Urinary bladder (tissue), 4 donors: ENCODE measurements at places on chromosomes 7 and 10.

DNA sequence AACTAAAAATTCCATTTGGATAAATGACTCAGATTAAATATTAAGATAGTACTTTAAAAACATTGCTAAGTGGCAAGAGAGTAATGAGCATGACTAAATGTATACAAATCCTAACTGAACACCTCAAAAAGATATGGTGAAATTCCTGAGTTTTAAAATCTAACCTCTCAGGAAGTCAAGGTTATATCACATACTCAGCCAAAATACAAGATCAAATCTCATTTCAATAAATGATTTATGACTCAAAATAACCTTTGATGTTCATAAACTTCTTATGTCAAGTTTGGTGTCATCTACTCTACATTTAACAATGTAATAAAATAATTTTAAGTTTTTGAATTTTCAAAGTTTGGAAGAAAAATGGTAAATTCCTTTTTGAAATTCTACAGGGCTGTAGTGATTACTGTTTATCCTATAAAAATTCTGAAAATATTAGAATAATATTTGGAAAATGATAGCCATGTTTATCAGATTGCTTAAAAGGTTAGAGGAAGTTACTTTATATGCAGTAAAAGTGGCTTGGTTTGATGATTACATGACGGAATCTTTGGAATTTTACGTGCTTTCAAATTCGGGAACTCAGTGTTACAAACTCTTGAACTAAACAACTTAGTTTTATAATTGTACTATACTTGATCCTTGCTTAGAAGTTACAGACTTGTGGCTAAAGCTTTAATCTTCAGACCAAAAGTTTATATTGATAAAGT is 43.7 kb downstream of the ASZ1 start:
- no peak for DNase-seq

- DNase-seq = no peak
Observed at GRCh38 chr7:2405601-2406345, 2.4 kb downstream of the CHST12 start.

DNA sequence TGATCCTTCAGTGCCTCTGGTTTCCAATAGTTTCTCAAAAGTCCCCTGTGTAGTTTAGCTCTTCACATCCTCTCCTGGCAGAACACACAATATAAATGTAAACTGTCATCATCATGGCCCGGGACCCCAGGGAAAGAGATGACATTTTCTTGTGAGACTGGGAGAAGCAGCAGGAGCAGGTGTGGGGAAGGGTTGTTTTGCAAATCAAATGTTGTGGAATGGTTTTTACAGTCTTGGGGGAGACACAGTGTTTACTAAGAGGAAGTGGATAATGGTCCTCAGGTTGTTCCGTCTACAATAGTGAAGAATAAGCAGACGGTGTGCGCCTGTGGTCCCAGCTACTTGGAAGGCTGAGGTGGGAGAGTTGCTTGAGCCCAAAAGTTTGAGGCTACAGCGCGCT is 159.1 kb downstream of the SEC23IP start:
- no peak for DNase-seq

- no peak for DNase-seq
Observed at GRCh38 chr10:51348622-51349021, 274.3 kb downstream of the PRKG1 start.

- no peak for DNase-seq
Observed at GRCh38 chr7:47373871-47374451, 207.9 kb downstream of the TNS3 start.

DNA sequence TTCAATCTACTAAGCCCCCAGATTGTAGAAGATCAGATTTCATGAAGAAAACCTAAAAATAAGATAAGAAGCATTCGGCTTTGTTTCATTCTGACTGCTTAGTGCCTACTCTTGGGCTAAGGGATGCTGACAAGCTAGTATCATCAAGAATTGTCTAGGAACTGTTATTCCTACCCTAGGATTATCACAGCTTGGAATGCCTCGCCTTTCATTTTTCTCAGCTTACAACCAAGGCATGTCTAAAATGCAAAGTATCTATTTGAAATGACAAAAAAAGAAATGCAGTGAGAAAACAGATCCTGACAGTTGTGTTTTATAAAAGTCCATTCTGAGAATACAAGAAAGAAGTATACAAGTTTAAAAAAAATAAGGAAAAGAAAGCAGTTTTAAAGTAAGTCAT is 441.0 kb downstream of the KCNMA1 start:
- DNase-seq = no peak

DNA sequence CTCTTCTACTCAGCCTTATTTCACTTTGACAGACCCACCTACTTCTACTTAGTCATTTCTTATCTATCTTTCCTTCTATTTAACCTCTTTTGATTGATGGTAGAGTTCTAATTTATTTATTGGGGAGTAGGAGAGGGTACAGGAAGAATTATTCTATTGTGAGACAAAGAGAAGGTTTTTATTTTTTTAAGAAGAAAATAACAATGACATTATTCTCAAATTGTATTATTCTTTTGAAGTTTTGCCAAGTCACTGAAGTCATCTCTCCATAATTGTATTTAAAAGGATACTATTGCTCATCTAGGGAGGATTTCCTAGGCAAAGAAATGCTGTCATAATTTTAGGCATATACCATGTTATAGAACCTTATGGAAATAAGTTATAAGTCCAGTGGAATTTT is 52.7 kb downstream of the ITGB8 start:
- DNase-seq = no peak

DNA sequence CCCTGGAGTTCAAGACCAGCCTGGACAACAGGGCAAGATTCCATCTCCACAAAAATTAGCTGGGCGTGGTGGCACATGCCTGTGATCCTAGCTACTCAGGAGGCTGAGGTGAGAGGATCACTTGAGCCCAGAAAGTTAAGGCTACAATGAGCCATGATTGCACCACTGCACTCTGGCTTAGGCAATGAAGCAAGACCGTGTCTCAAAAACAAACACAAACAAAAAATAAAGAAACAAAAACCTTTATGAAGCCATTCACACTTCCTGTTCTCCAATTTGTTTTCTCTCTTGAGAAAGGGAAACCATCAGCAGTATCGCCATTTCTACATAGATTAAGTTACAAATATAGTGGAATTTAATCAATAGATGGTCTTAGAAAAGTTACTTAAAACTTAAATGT is 19.8 kb downstream of the YME1L1 start:
- DNase-seq = no peak

GRCh38 chr7:155247479-155248365 is 50.0 kb upstream of the INSIG1 start:
- no peak for DNase-seq

DNA sequence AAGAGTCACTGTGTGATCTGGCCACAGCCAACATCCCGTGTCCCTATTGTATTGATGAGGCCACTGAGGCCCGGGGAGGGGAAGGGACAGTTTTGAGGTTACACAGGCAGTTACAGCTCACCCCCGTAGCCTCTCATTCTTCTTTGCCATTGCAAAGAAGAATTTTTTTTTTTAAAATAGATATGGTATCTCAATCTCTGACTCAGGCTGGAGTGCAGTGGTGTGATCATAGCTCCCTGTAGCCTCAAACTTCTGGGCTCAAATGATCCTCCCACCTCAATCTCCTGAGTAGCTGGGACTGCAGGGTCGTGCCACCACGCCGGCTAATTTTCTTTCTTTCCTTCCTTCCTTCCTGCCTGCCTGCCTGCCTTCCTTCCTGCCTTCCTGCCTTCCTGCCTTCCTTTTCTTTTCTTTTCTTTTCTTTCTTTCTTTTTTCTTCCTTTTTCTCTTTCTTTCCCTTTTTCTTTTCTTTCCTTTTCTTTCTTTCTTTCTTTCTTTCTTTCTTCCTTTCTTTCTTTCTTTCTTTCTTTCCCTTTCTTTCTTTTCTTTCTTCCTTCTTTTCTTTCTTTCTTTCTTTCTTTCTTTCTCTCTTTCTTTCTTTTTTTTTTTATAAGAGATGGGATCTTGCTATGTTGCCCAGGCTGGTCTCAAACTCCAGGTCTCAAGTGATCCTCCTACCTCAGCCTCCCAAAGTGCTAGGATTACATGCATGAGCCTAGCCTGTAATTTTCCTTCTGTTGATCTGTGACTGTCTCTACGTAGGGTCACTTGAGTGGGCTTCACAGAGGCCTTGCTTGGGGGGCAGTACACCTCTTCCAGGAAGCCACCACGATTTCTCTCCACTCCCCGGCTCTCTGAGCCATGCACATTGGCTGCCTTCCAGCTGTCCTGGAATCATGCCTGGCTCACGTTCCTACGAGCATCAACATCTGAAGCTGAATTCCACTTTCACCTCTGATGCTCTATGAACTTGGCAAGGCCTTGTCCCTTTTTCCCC is 31.3 kb downstream of the TMEM270 start:
- DNase-seq = no peak

DNA sequence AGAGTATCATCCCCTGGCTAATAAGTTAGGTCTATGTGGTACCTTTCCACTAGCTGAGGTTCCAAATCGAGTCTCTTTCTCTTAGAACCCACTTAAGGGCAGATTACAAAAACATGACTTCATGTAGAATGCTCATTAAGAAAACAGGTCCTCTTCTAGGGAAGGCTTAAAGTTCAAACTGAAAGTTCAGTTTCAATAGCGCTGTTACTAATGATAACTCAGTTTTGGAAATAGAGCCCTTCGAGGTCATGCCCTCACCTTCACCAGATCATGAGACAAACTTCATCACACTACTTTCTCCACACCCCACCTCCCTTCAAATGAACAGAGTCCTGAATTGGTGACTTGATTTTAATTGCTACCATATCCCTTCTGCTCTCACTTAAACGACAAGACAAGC is 26.2 kb downstream of the HGF start:
- DNase-seq = no peak

DNA sequence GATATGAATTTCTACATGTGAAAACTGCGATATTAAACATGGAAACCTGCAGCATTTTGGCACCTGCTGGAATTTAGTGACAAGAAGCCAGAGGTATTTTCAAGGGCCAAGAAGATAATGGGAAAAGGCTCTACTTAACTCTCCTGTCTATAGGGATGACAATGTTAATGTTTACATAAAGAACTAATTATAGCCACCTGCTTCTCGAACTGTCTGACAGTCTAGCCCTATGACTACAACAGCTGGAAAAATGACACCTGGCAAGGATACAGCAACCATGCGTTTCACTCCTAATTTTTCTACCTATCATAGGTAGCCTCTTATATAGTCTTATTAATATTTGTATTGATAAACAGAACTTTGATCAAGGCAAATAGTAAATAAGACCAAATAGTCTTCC is 49.6 kb downstream of the MAGI2 start:
- no peak for DNase-seq

DNA sequence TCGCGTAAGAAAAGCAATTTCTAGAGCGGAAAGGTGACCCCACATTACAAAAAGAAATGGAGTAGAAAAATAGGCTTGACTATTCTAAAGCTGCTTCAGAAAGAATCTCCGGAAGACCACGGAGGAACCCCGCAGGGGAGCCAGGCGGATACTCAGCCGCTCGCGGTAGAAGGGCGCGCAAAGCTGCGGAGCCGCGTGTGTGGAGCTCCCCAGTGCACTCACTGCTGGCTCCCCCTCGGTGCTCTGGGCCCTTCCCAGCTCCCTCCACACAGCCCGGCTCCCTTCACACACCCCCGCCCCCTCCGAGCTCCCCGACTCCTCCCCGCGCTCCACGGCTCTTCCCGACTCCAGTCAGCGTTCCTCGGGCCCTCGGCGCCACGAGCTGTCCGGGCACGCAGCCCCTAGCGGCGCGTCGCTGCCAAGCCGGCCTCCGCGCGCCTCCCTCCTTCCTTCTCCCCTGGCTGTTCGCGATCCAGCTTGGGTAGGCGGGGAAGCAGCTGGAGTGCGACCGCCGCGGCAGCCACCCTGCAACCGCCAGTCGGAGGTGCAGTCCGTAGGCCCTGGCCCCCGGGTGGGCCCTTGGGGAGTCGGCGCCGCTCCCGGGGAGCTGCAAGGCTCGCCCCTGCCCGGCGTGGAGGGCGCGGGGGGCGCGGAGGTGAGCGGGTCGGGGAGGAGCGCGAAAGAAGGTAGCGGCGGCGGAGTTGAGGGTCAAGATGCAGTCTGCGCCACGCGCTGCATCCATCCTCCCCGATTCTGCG is at the start of gene STEAP2:
Gene STEAP2 (plus strand): TSS at position 350 of the 758 bp plus-strand sequence. CDS start 13,343 bp downstream, outside the sequence.
- DNase-seq = peak; percentile 86

DNA sequence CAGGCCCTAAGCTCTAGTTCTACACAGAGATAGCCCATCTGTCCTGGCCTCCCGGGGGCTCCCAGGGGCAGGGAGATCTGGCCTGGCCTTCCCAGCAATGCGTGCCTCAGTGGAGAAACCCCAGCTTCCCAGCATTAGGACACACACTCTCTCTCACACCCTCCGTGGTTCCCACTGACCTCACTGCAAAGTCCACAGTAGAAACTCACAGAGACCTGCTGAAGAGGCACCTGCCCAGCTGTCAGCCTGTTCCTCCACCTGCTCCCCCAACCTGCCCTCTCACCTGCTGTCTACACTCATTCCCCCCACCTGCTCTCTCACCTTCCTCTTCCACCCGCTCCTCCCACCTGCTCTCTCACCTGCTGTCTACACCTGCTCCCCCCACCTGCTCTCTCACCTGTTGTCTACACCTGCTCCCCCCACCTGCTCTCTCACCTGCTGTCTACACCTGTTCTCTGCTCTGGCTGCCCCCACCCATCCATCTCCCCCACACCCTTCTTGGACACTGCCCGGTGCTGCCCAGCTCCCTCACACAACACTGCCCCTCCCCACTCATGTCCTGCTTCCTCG is 21.1 kb upstream of the PFKP start:
- DNase-seq = no peak

DNA sequence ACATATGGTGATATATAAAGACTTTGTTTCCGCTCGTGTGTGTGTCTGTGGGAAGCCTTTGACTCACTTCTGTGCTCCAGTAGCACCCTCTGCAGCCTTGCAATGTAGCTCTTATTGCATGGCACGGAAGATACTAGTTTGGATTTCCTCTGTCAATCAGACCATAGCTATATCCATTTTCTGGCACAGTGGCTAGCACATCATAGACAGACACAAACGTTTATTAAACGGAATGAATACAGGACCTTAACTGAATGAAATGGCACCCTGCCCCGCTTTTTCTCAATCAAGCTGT is 124.0 kb upstream of the PTPN20 start:
- DNase-seq = no peak

- DNase-seq = no peak
Observed at GRCh38 chr10:110495731-110496552, 1.8 kb upstream of the DUSP5 start.

GRCh38 chr7:136333636-136334035 is 356.5 kb upstream of the MTPN start:
- no peak for DNase-seq

GRCh38 chr10:70432101-70432500 is 9.4 kb downstream of the NODAL start:
- no peak for DNase-seq

DNA sequence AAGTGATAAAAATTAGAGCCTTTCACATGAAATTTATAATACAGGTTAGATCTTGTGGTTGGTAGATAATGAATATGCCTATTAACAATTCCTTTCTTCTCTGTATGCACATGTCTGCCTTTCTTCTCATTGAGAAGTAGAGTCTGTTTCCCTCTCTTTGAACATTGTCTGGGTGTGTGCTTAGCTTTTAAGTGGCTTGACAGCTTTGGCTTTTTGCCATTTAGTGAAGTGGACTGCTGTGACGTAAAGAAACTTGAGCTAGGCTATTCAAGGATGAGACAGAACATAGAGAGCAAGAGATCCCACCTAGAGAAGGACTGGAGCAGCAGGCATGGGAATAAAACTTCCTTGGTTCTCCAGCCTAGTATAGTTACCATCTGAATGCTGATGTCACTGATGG is 996.7 kb upstream of the CELF2 start:
- DNase-seq = no peak
